Stimulated activated CD4-positive, alpha-beta T cell treated with anti-CD3 and anti-CD28 coated beads, TNF-alpha, amount 100 ng/mL, for 1 hour (primary cell): ENCODE measurements at places on chromosomes 2 and 18.

DNA sequence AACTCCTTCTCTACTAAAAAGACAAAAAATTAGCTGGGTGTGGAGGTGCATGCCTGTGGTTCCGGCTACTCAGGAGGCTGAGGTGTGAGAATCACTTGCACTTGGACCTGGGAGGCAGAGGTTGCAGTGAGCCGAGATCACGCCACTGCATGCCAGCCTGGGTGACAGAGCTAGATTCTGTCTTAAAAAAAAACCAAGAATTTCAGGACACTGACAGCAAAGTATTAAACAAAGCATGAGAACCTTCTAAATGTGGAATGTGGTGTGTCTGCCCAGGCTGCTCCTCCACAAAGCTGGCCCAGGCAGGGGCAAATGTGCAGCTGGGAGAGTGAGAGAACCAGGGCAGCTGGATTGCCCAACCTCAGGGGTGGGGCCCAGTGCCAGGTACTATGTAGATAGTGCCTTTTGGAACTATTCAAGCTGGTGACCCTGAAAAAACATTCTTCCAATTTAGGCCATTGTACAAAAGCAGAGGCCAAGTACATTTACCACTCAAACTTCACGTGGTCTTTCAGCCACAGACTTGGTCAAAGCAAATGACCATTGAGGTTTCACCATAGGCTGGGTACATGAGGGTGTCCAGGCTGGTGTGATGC is 6.7 kb upstream of the UGT1A5 start:
- DNase-seq, result no peak

DNA sequence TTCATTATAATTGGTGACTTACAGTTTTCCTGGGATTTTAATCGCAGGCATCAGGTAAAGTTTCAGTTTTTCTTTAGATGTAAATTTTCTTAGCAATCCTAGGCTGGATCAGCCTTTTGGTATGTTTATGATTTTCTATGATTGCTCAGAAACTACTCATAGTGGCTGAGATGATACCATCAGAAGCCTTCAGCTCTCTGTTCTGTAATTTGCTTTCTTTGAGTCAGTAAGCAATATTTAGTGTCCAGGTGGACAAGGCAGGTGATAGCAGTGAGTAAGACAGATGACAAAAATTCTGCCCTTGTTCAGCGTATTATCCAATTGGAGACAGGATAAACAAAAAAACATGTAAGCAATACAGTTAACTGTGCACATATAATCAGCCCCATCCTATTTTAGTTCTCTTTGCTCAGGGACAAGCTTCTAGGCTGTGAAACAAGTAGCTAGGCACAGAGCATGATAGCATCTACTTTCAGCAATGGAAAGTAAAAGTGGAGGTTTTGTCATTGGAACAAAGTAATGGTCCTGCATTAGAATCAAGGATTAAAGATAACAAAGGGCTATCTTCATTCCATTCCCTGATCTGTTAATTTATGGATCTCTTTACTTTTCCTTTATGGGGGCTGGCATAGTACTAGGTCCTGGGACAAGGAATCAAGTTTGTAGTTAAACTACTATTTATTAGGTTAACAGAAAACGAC is 100.8 kb downstream of the EPC2 start:
- DNase-seq, result no peak

- no peak for DNase-seq
These were observed 2.5 kb downstream of the PSTPIP2 start for GRCh38 chr18:46069524-46069923.

DNA sequence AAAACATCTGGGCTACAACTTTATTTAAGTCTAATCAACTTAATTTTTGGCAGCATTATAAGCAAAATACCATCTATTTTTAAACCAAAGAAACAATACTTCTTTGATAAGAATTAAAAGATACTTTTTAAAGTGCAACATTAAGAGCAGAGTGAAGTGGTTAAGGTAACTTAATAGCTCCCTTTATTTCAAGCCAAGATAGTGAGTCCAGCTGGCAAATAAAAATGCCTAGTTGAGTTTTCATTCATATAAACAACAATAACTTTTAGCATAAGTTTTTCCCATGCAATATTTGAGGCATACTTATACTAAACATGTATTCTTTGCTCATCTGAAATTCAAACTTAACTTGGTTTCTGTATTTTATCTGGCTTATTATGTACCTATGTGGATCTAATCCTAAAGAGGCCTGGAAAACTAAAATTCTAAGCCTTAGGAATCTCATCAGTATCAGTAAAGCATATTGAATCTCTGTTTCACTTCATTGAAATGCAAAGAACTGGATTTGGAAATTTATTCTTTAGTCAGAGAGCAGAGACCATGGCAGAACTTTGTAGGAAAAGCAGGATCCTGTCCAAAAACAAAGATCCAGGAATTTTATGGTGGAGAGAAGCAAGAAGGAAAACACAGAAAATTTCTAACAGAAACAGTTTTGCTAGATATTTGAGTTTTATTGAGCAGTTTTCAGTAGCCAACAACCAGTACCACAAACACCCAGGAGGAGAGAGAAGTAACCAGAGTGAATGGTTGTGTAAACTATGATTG is 95.9 kb downstream of the COL3A1 start:
- DNase-seq, result no peak

DNA sequence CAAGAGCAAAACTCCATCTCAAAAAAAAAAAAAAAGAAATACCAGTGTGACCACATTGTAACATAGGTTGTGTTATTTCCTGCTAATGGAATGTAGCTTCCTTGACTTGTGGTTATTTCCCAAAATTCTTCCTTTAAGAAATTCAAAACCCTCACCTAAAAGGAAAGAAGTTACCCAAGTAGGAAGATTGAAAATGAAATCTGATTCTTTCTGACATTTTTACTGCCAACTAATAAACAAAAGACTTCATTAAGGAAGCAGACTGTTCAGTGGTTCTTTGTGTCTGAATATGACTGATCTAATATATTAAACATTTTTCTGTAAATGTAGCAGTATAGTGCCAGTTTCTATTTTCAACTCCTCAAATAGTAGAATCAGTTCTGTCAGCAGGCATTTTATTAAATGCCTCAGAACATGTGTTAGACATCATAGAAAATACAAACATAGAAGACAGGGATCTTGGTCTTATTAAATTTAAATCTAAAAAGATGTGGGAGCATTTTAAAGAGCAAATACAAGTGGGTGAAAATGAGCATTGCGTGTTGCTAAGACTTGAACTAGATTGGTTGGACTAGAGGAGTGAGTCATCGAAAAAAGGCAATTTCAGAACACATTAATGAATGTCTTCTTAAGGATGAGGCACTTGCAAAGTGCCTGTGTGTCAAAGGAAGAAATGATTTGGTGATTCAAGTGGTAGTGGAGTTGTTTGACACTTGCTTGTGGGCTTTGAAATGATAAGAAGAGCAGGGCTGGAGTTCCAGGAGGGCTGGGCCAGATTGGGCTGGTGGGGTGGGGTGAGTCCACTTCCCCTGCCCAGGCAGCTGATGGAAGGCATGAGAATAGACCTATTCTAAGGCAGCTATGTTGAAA is 53.4 kb downstream of the PKP4 start:
- DNase-seq, result no peak

DNA sequence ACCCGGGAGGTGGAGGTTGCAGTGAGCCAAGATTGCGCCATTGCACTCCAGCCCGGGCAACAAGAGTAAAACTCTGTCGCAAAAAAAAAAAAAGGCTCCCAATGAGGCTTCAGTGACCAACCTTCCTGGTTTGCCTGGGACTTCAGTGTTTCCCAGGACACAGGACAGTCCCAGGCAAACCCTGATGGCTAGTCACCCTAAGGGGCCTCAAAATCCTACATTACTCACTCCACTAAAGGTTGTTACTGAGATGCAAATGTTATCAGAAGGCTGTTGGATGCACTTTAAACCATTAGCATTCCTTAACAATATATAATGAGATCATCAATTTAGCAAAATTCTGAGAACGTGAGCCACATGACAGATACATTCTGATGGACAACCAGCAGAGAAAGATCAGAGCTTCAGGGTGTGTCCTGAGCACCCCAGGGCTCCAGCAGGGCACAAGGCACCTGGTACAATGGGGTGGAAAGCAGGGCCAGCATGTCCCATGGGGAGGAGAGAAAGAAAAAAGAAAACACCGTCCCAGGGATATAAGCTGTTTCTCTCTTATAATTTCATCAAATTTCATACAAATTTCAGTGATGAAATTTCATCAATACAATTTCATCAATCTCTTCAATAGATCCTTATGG is 118.1 kb upstream of the ARL5A start:
- no peak for DNase-seq

- DNase-seq, result no peak
These were observed 18.6 kb downstream of the HIBCH start for GRCh38 chr2:190301032-190301431.

DNA sequence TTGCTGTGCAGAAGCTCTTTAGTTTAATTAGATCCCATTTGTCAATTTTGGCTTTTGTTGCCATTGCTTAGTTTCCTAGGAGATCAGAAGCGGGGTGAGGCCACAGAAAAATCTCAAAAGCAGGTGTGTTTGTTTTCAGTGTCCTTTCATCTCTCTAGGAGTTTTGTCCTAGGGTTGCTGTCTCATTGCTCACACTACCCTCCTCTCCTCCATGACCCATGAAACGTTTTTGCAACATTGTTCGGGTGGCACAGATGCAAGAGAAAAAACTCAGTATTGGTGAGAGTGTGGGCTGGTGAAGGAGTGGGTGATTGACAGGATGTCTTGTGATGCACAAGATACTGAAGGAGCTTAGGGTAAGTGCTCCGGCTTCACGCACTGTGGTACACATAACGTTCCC is 103.6 kb downstream of the LYPD1 start:
- no peak for DNase-seq

GRCh38 chr18:25825979-25826776 is 264.2 kb downstream of the SS18 start:
- no peak for DNase-seq

DNA sequence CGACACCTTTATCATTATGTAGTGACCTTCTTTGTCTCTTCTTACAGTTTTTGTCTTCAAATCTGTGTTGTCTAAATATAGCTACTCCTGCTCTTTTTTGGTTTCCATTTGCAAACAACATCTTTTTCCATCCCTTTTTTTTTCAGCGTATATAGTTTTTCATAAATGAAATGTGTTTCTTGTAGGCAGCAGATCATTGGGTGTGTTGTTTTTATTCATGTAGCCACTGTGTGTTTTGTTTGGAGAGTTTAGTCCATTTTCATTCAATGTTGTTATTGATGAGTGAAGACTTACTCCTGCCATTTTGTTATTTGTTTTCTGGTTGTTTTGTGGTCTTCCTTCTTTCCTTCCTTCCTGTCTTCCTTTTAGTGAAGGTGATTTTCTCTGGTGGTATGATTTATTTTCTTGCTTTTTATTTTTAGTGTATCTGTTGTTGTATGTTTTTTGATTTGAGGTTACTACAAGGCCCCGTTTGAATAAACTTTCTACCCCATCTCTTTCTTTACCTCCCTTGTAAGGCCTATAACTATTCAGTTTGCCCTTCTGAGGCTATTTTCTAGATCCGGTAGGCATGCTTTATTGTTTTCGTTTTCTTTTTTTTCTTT is 81.4 kb downstream of the FAM117B start:
- DNase-seq, result no peak

DNA sequence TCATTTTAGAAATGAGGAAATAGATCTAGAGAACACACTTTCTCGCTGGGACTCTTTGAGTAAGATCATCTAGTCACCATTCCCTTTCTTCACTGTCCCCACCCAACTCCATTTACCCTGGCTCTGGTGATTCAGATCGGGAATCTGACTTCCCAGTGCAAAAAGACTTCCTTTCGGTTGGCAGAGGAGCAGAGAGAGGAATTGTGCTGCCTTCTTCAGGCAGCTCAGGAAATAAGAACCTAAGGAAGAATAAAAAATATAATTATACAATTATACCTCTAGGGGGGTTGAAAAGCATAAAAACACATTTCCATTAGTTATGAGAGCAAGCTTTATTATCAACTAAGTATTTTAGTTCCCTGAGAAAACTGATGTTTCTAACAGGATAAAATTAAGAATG is 9.3 kb upstream of the MPP4 start:
- no peak for DNase-seq

- no peak for DNase-seq
These were observed 1.1 kb upstream of the FZD5 start for GRCh38 chr2:207770602-207771404.

- DNase-seq, result no peak
These were observed 11.6 kb downstream of the FECH start for GRCh38 chr18:57574866-57575265.

DNA sequence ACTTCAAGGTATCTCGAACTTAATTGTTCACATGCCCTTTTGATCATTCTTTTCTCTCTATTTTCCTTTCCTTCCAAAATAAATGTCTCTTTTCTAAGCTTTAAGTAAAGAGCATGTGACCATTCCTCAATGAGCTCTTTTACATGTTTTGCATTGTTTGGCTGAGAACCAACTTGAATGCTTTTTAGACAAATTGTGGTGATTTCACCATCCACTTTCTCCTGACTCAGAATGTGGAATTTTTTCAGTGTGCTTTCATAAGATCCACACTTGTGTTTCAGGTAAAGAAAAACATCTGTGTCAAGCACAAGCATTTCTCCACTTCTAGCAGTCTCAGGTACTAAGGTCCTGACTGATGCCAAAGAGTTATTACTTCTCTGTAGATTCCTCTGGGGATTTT is 10.7 kb downstream of the RBM43 start:
- DNase-seq, result no peak

- DNase-seq, result no peak
These were observed 47.4 kb downstream of the FSIP2 start for GRCh38 chr2:185785851-185786473.

- DNase-seq, result no peak
These were observed 19.9 kb downstream of the PSMG2 start for GRCh38 chr18:12722731-12723130.

DNA sequence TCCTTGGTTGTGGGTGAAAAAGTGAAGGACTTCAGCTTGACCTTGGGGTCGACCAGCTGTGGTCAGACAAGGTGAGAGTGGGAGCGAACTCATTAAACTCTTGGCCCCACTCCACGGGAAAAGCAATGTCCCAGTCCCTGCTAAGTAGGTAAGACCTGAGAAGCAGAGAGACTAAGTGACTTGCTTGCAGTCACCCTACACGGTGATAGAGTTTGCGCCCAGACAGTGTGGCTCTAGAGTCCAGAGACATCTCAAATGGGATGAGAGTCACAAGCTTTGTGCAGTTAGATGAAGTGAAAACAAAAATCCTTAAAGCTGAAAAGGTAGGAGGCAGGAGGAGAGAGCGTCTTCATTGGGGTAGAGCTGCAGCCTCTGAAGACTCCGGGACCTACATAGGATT is 55.9 kb upstream of the ZNF236 start:
- DNase-seq, result no peak

DNA sequence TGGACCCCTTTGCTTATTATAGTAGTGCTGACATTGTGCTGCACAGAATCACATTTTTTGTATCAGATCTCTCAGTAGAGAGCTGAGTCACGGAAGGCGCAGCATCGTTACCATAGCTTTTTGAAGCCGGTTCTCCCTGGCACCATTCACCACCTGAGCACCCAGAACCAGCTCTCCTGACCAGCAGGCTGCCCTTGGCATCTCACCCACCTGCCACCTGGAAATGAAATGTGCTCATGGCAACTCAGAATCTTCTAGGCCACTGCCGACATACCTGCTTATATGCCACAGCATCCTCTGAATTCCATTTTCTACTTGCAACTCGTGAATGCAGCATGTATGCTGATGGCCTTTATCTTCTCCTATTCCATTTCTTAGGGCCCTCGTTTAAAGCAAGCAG is 62.7 kb downstream of the COA5 start:
- no peak for DNase-seq

- DNase-seq, result no peak
These were observed 863.2 kb upstream of the CHAC2 start for GRCh38 chr2:52904355-52904891.
